Stimulated activated CD4-positive, alpha-beta T cell treated with anti-CD3 and anti-CD28 coated beads, Interleukin-15, amount 100 ng/mL, for 48 hours (primary cell): ENCODE measurements at places on chromosomes 7 and 10.

DNA sequence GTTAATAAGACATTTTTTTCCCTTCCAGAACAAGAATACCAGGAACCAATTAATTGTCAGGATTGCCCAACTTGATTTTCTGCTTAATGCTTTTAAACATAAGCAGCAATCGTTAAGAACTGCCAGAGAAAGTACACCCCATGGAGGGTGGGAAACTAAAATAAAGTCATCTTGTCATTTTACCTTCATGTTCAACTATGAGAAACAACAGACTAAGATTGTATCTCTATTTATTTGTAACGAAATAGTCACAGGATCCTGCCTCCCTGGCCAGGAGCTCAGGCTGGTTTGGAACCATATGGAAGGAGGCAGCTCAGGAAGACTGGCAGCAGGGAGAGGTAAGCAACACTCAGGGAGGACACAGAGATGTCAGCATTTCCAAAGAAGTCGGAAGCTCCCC, 129.6 kb downstream of the TNS3 start:
- no peak for DNase-seq

DNA sequence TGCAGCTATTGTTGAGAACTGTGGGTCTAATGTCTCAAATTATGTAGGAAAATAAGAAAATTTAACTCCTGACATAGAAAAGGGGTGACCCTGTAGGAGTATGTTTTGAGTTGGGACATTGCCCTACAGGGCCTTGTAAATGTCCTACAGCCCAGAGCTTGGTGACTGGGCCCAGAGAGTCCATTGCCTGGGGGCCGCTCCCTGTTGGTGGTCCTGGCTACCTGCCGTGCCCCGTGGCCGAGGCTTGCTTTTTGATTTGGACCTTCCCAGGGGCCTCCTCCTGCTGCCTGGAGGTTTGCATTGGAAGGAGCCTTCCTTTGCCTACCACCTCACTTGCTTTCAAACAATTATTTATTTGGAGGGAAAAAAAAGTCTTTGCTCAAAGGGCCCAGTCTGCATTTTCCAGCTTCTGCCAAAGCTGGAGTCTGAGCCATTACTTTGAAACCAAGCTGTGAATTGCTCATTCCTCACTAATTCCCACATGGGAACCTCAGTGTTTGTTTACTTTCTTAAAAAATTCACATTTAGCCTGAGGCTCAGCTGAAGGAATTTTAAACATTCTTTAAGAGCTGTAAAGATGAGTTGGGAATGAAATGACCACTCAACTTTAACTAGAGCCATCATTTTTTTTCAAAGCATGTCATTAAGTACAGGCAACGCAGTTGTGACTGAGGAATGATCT, 355.0 kb downstream of the GLRX3 start:
- DNase-seq = no peak

DNA sequence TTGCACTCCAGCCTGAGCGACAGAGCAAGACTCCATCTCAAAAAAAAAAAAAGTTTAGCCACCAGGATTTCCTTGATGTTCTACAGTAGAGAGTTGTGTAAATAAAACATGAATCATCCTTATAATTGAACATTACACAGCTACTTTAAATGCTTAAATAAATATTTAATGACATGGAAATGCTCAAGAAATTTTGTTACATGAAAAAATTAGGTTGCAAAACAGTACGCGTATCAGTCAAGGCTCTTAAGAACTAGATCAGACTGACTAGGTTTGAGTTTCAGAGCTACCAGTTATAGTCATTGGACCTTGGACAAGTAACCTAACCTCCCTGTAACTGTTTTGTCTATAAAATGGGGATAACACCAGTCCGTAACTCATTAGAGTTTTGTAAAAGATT, 38.7 kb upstream of the GSAP start:
- DNase-seq = no peak

GRCh38 chr7:92042056-92042737, 92.1 kb downstream of the CYP51A1 start:
- no peak for DNase-seq

GRCh38 chr10:119090968-119091367, 10.4 kb upstream of the EIF3A start:
- no peak for DNase-seq

- no peak for DNase-seq
Observed at GRCh38 chr7:128362670-128363069, 1.2 kb upstream of the PRRT4 start.

DNA sequence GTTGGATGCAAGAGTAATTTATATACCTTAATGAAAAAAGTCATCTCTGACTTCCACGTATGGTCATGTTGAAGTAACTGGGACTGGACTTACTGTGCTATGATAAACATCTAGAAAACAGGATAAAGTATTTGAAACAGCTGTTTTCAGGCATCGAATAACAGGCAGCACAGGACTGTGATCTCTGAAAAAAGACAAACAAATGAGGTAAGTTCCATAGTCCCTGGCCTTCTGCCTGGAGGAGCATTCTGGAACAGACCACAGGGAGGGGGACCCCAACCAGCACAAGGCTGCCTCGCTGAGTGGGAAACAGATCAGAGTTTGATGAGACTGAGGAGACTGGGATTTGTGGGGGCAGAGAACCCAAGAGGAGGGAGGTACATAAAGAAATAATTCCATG, 89.1 kb upstream of the HABP2 start:
- DNase-seq = no peak

DNA sequence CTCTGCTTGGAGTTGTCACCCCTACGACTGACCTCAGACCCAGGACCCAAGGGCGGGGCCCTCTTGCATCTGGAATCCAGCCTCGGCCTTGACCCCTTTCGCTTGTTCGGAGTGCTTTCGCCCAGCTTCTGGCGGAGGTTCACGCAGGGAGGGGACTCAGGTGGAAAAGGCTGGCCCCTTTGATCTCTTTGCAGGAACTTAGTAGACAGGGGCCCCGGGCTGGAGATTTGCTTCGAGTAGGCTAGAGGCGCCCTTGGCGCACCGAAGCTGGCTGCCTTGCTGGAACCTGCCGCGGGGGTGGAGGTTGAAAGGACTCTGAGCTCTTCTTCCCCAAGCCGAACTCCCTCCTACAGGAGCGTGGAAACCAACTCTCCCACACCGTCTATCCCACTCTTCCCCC, 255.1 kb downstream of the OTUD1 start:
- no peak for DNase-seq

GRCh38 chr10:126045861-126046260, 149.5 kb downstream of the FANK1 start:
- no peak for DNase-seq

DNA sequence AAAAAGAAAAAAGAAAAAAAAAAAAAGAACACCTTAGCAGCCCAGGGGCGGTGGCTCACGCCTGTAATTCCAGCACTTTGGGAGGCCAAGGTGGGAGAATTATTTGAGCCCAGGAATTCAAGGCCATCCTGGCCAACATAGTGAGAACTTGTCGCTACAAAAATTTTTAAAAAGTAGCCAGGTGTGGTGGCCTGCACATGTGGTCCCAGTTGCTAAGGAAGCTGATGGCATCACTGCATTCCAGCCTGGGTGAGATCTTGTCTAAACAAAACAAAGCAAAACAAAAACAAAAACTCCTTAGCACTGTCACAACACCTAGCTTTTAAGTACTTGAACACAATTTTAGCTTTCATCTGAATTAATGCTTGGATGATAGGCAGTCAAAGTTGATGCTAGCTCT, 86.3 kb upstream of the MKLN1 start:
- no peak for DNase-seq

- no peak for DNase-seq
Observed at GRCh38 chr10:5355594-5356301, 9.0 kb upstream of the UCN3 start.

DNA sequence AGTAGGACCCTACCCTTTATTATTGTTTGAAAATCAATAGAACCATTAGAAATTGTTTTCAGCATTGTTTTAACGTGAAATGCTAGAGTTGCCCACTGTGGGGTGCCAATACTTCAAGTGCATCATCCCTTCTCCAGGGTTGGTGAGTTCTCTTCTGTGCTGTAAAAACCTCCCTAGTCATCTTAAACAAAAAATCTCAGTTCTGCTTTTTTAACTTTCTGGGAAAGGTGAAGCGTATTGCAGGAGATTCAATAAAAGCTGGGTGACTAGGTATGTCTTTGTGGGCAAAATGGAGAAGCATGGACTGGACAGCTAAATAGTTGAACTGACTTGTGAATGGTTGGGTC, 699.1 kb downstream of the SUGCT start:
- no peak for DNase-seq

- no peak for DNase-seq
Observed at GRCh38 chr10:126108693-126109092, 212.3 kb downstream of the FANK1 start.

DNA sequence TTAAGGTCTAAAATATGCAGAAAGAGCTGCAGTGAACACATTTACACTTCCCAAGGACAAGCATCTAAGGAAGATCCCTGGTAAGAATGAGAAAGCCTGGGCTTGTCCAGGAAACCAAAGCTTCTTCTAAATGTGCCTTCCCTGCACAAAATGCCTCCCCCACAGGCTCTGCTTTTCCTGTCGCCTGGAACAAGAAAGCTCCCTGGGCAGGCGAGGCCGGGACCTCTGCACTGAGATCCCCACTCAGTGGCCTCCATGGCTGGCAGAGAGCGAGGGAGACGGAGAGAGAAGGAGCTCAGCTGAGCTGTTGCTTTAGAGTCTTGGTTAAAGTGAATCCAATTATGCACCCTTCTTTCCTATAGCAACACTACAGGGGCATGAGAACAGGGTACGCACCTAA, 75.6 kb downstream of the AMZ1 start:
- no peak for DNase-seq

GRCh38 chr7:95691464-95691863, 80.9 kb upstream of the DYNC1I1 start:
- no peak for DNase-seq

DNA sequence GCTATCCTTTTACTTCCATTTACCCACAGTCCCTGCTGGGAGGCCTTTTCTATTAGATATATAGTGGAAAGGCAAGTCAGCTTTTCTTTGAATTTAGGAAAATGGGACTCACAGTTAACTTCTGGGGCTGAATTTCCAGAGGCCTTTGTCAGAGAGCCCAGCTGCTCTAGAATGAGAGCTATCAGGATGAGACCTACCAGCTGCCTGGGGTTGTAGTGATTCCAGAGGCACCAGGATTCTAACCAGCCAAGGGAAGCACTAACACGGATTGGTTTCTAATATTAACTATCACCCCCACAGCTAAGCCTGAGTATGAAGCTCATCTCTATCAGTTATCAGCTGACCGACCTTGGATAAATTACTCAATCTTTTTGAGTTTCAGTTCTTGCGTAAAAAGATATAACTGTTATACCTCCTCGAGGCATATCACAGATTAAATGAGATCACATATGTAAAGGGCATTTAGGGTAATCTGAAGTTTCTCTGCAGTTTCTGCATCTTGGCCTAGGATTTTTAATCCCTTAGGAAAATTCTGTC, 56.6 kb upstream of the CALD1 start:
- DNase-seq = no peak

GRCh38 chr10:72390764-72391163, 36.0 kb upstream of the DNAJB12 start:
- DNase-seq = no peak

DNA sequence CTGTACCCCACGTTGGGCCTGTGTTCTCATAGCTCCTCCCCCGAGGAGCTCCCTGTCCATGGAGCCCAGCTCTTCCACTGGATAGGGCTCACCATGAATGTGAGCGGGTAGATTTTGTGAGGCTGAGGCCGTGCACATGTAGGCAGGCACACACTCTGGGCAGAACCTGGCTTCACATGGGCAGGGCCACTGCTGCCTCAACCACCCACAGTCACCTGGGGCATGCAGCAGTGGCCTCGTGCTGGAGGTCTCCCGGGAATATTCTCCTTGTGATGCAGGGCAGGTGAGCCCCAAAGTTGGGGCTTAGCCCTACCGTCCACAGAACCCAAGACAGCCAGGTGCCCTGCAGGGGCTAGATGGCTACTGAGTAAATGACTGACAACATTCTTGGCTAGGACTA, 116.6 kb downstream of the TMEM130 start:
- DNase-seq = no peak

- no peak for DNase-seq
Observed at GRCh38 chr7:94064541-94065191, 60.5 kb upstream of the BET1 start.

DNA sequence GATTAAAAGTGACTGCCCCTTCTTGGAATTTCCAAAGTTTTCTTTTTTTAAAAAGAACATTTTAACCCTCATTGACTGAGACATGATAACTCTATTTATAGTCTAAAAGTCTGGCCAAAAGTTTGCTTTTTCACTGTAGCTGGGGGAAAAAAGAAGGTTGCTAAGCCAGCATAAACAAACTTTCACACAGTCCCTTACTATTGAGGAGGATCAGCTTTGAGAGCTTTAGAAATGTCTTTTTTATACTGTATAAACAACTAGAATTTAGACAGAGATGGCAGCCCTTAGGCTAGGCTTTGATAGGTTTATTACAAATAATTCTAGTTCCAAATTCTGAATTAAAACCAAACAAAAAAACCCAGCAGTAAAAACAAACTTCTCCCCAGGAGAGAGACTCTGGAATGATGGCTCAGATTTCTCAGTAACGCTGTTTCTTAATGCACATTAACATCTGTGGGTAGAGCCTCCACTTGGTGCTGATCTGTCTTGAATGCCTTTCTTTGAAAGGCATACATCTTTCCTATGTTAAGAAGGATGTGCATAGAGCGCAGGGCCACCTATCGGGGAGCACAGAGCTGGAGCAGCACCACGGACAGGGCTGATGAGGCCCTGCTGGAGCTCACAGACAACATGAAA, 100.9 kb upstream of the PDLIM1 start:
- DNase-seq = no peak

- no peak for DNase-seq
Observed at GRCh38 chr10:90997670-90998069, 76.8 kb upstream of the ANKRD1 start.

GRCh38 chr7:112009081-112009480, 197.1 kb downstream of the DOCK4 start:
- DNase-seq = no peak

DNA sequence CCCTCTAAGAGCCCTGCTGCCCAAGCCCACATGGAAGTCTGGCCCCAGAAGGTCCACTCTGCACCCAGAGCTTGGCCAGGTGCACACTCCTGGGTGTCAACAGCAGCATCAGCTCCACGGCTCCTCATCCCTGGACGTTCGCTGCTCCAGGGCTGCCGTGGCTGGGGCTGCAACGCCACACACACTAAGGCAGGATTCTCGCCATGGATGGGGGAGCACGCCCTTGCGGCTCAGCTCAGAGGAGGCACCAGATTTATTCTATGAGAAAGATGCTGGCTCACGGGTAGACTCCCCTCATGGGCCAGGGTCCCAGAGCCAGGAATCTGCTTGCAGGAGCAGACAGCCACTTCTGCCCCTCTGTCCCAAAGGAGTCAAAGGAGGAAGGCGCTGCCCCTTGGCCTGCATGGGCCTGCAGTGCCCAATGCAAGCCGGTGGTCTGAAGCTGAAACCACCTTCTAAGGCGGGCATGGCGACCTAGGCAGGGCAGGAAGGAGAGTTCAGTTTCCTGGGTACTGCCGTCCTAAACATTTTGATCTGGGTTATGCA, 42.1 kb downstream of the CFAP46 start:
- no peak for DNase-seq

- DNase-seq = no peak
Observed at GRCh38 chr7:132666774-132667172, 90.5 kb upstream of the PLXNA4 start.

DNA sequence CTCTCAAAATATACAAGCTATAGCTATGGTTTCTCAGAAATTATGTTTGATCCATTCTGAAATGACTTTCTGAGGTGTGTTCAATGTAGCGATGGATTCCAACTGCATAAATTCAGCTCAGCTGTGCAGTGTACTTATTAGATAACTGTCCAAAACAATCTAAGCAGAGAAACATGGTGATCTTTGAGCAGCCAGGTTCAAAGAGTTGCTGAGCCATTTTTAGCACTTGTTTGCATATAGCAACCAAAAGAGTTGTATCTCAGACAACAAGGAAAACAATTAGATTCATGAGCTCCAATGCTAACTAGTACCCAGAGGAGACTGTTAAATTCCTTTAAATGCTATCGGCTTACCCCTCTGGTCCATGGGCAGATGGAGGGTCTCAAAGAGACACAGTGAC, 15.9 kb upstream of the KCNIP2 start:
- no peak for DNase-seq
